Naive thymus-derived CD4-positive, alpha-beta T cell (primary cell): ENCODE measurements at places on chromosomes 6 and 20. TPM values are rescaled to one million over a fixed set of nuclear protein-coding genes. Genes with fewer than 3 reads are reported as not detected.

GRCh38 chr6:148157841-148158240 is 184.8 kb upstream of the SASH1 start:
- H3K4me1 ChIP-seq, result no peaks in the 10 kb centered on the region
- no peak overlapping the region for H3K4me3 ChIP-seq
- H3K27me3 ChIP-seq, result no peaks in the 10 kb centered on the region
- DNase-seq, result no peak
- no peak overlapping the region for H3K27ac ChIP-seq

DNA sequence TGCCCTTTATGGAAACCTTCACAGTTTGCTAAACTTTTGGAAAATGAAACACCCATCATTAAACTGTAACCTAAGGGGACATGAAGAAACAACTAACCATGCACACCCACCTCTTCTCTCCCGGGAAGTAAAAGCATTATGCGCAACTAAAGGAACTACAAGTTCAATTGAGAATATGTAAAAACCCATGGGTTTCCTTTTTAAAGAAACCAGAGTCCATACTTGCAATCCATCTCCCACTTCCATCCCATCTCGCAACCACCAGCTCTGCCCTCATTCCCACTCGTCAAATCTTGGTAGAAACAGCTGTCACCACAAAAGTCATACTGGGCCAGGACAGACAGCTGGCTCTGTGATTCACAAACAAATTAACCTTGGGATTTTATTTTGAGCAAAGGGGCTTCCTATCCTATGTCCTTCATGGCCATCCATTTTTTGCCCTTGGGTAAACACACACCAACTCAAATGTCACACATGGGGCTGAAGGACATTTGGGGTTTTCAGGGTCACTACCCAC is 81.5 kb downstream of the HAO1 start:
- no peaks in the 10 kb centered on the region for H3K36me3 ChIP-seq
- H3K4me3 ChIP-seq, result no peak overlapping the region
- no peak overlapping the region for H3K27ac ChIP-seq

DNA sequence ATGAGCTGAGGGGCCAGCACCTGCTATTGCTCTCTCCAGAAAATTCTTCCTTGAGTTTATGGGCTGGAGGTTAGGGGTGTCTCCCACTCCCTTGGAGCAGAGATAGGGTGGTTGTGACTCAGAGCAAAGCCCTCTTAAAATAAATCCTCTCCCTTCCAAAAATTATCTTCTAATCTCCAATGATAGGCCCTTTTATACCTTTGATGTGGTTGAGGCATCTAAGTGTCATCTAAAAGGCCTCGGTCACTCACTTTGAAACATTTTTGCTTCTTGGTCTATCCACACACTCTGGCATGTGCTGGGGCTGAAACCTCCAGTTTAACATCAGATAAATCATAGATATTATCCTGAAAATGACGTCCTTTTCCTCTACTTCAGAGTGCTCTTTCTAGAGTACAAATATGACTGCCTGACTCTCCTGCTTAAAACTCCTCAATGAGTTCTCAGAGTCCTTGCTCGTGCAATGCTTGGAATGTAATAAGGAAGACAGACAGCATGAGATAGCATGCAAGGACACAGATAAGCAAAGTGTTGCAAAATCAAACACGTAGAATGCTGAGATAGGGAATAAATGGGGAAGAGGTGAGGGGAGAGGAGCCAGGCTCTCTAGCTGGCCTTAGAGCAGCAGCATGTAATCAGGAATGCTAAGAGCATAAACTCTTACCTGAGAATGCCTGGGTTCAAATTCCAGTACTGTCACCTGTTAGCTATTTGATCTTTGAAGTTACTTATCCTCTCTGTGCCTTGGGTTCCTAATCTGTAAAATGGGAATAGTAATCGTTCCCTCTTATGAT is 374.1 kb upstream of the CITED2 start:
- DNase-seq, result no peak
- H3K4me3 ChIP-seq, result no peak overlapping the region
- H3K4me1 ChIP-seq, result no peaks in the 10 kb centered on the region
- no peaks in the 10 kb centered on the region for H3K27me3 ChIP-seq
- H3K36me3 ChIP-seq, result no peaks in the 10 kb centered on the region

DNA sequence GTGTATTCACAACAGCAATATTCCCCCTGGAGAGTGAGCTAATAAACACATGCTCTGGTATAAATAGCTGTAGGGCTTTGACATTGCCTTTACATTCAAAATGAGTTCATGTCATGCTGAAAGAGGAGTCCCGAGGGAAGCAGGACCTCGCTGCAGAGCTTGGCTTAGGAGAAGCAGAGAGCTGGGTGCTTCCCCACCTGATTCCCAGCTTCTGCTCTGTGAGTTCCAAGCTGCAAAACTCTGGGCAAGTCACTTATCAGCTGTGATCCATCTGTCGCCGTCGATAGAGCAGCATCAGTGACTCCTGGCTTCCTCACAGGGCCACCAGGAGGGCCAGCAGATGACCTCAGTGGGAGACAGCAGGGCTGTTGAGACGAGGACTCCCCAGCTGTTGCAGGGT is 241.8 kb downstream of the ANKRD60 start:
- H3K36me3 ChIP-seq, result no peaks in the 10 kb centered on the region
- no peaks in the 10 kb centered on the region for H3K27me3 ChIP-seq
- no peak for DNase-seq
- H3K4me1 ChIP-seq, result no peaks in the 10 kb centered on the region

DNA sequence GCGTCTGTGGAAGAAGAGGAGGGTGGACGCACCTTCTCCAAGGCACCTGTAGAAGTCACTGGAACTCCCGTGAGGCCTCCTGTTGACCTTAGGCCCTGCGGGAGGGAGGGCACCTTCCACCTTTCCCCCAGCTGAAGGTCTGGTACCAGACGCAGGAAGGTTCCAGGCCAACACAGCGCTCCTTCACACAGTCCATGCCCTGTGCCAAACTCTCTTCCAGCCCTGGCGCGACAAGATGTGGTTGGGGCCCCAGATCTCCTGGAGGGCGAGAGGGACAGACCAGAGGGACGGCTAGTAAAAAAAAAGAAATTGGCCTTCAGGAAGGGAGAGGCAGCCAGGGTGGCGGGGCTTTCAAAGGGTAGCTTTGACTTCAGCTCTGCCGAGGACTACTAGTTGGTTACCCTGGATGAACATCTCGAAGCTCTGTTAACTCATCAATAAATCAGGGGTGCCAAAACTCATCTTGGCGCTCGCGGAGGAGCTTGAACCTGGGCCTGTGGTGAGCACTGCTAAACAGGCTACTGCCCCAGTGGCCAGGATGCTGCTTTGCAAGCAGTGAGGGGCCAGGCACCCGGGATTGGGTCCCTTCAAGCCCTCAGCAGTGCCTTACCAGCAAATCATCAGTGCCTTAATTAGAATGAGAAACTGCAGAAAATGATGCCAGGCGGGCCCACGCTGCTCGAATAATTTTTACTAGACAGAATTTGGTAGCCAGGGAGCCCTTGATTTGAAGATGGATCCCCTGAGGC is 14.9 kb downstream of the AARS2 start:
- H3K27me3 ChIP-seq, result no peaks in the 10 kb centered on the region
- no peak overlapping the region for H3K27ac ChIP-seq
- no peak for DNase-seq
- H3K4me1 ChIP-seq, result peaks cover 11% of the 10 kb centered on the region

DNA sequence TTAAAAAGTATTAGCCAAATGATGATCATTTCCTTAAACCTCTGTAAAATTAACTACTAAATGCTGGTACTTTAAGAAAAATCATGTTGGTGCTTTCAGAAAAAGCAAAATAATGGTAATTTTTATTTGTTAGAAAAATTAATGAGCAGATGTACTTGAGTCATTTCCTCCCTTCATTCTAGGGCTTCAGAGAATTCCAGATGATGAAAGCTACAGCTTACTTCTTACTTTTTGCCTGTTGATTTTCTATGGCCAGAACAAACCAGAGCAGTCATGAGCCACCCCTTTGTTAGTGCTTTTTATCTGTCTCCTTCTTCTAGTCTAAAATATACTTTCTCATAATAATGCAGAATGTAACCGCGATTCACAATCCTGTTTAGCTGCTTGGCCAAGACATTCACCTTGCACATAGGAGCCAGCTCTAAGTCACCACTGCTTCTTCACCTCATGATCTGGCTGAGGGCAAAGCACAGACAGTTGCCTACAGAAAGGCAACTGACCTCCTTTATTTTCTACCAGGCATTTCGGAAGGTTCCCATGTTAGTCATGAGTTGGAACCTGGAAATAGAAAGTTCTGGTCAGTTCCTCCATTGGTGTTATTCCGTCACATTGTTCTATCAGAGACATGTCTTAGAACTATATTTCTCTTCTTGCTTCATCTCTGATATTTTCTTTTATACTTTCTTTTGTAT is 43.5 kb upstream of the TINAG start:
- no peak for DNase-seq
- H3K27ac ChIP-seq, result no peak overlapping the region
- H3K36me3 ChIP-seq, result no peaks in the 10 kb centered on the region
- H3K4me3 ChIP-seq, result no peak overlapping the region
- H3K4me1 ChIP-seq, result no peaks in the 10 kb centered on the region

DNA sequence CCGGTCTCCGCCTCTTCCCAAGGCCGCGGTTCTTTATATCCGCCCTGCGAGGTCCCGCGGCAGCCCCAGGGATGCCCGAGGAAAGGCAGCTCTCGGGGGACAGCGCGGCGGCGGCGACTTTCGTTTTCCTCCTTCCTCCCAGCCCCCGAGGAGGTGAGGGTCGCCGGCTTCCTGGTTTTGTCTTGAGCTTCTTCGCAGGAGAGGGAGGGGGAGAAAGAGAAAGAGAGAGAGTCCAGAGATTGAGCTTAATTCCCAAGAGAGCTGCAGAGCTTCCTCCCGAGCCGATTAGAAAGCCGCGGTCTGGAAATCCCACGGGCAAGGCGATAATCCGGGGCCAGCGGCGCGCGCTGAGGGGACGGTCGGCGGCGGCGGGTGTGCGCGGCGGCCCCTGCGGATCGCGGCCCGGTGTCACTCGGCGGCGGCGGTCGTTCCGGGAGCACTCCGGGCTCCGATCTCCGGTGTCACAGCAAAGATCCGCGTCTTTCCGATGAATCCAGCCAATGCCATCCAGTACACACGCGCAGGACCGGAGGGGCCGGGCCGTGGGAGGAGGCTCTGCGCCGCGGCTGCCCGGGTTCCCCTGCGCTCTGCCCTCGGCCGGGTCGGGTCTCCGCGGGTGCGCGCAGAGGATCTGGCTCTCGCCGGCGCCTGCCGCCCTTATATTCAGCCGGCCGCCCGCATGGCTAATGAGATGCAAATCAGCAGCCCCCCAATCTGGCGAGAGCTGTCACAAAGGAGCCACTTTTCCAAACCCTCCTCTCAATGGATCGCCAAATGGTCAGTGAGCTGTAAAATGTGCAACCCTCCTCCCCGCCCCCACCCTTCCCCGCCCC is at the start of gene DLL1:
TSS of gene DLL1 (minus strand) at position 783 of the 833 bp plus-strand sequence. CDS start 939 bp downstream, outside the sequence.
- no peaks in the 10 kb centered on the region for H3K36me3 ChIP-seq
- H3K4me1 ChIP-seq, result peaks cover 24% of the 10 kb centered on the region
- peak within 1 kb of the TSS; percentile 66 for H3K4me3 ChIP-seq
- peak within 1 kb of the TSS; percentile 31 for H3K27ac ChIP-seq
- no peak for DNase-seq

DNA sequence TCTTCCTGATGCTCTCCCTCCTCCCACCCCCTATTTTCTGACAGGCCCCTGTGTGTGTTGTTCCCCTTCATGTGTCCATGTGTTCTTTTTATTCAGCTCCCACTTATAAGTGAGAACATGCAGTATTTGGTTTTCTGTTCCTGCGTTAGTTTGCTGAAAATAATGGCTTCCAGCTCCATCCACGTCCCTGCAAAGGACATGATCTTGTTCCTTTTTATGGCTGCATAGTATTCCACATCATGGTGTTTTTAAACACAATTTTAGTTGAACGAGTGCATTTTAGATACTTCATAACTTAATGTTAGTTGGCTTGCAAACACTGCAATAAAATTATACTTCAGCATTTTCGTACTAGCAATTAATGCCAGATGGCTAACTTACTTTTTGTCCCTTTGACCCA is 28.5 kb downstream of the COL9A1 start:
- H3K4me3 ChIP-seq, result no peak overlapping the region
- H3K27me3 ChIP-seq, result no peaks in the 10 kb centered on the region
- DNase-seq, result no peak
- H3K27ac ChIP-seq, result no peak overlapping the region
- H3K4me1 ChIP-seq, result no peaks in the 10 kb centered on the region

EYS gene
- polyA plus RNA-seq, result 0.07 TPM

DNA sequence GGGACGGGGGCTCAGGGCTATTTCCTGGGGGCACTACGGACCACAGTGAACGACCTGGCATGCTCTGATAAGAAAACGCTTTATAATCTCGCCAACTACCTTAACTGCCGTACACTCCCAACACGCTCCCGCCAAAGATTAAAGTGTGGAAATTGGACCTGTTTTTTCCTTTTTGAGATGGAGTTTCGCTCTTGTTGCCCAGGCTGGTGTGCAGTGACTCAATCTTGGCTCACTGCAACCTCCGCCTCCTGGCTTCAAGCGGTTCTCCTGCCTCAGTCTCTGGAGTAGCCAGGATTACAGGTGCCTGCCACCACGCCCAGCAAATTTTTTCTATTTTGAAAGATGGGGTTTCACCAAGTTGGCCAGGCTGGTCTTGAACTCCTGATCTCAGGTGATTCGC is 346 bp upstream of the SLC44A4 start:
- H3K4me3 ChIP-seq, result no peak overlapping the region
- no peak for DNase-seq
- no peaks in the 10 kb centered on the region for H3K27me3 ChIP-seq

MUCL3 gene
- not detected for polyA plus RNA-seq

CRISP2 gene
- not detected for polyA plus RNA-seq

BCKDHB gene
- polyA plus RNA-seq, result 18.6 TPM

GRCh38 chr6:37994223-37994622 is 174.7 kb downstream of the ZFAND3 start:
- no peaks in the 10 kb centered on the region for H3K4me1 ChIP-seq
- no peak overlapping the region for H3K27ac ChIP-seq
- H3K36me3 ChIP-seq, result no peaks in the 10 kb centered on the region
- no peak for DNase-seq
- no peaks in the 10 kb centered on the region for H3K27me3 ChIP-seq

- DNase-seq, result no peak
- no peaks in the 10 kb centered on the region for H3K36me3 ChIP-seq
- no peak overlapping the region for H3K27ac ChIP-seq
- H3K4me3 ChIP-seq, result no peak overlapping the region
These were observed 40.8 kb upstream of the GFOD1 start for GRCh38 chr6:13528232-13528631.

DNA sequence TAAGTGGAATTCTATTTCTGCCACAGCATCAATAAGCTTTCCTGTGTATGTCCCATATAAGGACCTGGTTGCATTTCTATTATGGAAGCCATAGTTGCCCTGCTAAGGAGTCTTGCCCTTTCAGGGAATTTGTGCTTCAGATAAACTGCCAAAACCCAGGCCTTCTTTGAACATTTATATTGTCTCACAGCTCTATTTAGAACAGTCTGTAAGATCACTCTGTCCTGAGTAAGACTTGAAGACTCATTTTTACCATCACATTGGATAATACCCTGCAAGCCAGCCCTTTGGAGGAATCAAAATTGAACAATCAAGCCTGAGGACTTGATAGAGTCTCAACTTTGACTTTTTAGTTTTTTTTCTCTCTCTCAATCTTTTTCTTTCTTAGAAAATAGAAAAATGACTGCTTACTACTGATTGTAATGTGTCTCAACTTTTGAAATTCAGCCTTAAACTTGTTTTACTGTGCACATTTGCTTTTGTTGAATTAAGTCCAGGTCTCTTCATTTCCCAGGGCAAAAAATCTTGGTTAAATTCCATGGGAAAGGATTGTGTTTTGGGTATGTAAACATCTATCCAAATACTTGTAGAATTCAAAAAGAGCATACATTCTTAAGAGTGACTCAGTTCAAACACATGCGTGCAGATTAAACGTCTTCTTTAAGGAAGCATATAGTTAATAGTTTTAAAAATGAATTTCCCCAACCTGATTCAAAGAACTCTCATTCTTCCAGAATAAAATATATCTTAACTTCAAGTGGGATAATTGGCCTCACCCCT is 91.2 kb downstream of the PLCB1 start:
- no peak for DNase-seq
- no peak overlapping the region for H3K4me3 ChIP-seq

TMC2 gene
- polyA plus RNA-seq, result not detected
